ENCODE measurements at places on chromosomes 12 and 14. TPM values are rescaled to one million over a fixed set of nuclear protein-coding genes. Genes with fewer than 3 reads are reported as not detected.

DNA sequence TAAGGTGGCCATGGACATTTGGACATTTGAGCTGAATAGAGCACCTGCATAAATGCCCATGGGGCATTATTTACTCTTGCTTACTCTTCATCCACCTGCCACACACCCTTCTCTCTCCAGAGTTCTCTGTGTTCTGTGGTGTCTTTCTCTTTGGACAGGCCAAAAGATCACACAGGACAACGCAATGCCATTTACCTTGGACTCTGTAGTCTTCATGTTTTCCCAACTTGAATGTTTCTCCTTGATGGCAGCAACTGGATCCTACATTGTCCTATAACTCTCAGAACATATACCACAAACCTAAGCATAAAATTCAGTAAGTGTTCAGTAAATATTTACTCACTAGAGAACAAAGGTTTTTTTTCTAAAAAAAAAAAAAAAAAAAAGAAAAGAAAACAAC is 41.7 kb upstream of the PTHLH start:
- DNase-seq = no peak

DNA sequence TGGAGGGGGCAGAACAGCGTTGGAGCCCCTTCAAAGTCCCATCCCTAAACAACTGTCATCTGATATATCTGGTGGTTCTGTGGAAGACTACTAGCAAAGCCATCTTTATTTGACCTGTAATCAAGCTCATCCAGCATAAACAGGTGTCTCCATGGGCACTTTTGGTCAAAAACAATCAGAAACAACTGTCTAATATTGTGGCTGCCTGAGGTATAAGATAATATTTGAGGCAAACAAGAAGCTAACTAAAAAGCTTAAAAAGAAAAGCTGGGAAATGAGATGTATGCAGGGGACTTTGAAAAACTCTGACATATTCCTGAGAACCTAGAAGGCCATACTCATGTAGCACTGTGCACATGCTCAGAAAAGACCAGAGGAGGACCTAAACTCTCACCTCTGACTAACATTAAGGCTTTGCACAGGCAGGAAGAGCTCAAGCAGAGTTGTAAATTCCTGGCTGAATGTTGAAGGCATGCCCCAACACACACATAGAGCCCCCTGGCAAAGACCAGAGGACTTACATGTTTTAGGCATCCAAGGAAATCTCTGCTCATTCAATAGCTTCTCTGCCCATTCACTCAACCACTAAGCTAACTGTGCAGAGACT is 27.2 kb upstream of the AP4S1 start:
- no peak for DNase-seq

The ANO2 gene
- total RNA-seq = 12.7 TPM

- no peak for DNase-seq
These were observed 4.6 kb downstream of the AP1G2 start for GRCh38 chr14:23562822-23563472.

DNA sequence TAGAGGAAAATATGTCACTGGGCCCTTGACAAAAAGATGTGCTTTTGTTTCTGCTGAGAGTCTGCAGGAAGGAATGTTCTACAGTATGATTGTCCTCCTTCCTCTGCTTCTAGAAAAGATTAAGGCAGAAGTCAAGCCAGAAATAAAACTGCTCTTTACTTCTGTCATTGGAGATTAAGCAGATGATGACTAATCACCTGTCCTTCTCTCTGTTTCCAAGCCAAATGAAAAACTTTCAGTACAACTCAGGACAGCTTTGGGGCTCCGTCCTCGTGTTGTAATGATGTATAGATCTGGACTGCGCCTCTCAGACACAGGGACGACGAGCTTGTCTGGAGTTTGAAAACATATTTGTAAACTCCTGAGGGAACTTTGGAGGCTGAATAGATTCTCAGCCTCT is 159.3 kb downstream of the DYRK2 start:
- DNase-seq = no peak

GRCh38 chr12:843609-844008 is 91.2 kb downstream of the WNK1 start:
- no peak for DNase-seq

GRCh38 chr12:1252758-1253157 is 261.7 kb downstream of the ERC1 start:
- no peak for DNase-seq

GRCh38 chr14:97796511-97796910 is 999.3 kb downstream of the VRK1 start:
- no peak for DNase-seq

DNA sequence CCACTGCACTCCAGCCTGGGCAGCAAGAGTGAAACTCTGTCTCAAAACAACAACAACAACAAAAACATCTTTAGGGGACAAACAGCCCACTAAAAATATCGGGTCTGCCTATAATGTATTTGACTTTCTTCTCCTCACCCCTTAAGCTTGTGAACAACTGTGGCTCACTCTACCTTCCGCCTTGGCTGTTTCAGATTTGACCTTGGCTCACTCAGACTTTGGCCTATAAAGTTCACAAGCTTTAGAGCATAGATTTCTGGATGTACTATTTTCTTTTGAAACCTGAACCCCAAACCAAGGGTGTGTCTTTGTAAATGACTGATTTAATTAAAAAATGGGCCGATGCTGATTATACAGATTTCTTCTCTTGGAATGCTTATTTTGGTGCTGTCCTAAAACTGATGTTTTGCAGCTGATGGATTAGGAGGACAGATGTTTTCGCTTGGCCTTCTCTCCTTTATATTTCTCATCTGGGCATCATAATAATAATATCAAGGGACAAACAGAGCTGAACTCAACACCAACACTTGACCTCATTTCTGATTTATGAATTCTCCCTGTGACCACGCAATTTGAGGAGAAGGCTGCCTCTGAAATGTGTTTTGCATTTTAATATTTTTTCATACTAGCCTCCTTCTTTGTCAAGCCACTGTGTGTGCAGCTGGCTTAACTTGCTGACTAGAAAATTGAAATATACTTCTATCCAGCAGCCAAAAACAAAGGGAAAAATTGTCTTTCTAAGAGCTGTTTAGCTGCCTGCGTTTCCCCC is 40.2 kb upstream of the RASSF3 start:
- DNase-seq = no peak

GRCh38 chr12:9024512-9024911 is 35.2 kb downstream of the KLRG1 start:
- DNase-seq = no peak

- no peak for DNase-seq
These were observed 111.5 kb upstream of the TMPO start for GRCh38 chr12:98403936-98404335.

DNA sequence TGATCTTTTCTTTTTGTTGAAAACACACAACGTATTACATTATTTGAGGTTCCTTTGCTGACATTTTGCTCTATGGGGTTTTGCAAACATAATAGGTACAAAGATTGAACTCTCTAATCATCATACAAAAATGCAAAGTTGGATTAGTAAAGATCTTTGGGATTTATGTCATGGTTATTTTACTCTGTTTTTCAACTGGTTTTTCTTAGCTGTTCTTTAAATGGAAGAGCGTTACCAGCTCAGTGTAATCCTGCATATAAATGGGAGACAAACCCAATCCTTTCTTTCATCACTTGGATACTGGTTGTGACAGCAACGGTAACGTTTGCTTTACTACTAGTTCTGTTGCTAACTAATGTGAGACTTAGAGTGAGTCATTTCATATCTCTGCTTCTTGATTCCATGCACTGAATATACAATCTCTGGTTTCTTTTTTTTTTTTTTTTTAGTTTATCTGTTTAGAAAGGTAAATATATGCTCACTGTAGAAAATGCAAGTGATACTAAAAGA is 104.9 kb upstream of the NOVA1 start:
- DNase-seq = no peak

The CEP170B gene
- 19.0 TPM for total RNA-seq

DNA sequence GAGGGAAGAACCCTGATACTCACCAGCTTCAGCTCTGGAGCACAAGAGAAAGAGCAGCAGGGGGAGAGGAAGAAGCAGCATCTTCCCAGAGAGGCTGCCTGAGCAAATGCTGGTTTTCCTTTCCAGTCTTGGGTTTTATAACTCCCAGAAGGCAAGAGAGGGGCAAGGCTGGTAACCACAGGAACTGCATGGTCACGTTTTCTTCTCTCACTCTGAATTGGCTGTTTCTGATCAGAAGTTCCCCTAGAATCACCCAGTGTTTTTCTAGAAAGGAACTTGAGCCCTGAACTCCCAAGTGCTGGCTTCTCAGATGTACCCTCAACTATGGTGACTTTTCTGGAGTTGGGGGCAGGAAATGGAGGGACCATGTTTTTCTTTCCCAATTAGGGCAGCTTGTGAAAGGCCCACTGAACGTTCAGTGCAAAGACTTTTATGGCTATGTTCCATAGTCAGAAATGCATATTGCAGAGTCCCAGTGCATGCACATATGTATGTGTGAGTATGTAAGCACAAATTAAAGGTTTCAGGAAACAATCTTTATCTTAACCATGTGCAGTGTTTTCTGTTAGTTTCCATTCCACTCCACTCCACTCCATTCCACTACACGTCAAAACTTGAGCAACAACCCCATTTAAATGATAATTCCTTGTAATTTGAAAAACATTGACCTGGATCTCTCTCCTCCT is at the start of gene CMA1:
Gene CMA1 (minus strand): TSS at position 111 of the 686 bp plus-strand sequence. CDS start 30 bp downstream, at position 81.
- no peak for DNase-seq

DNA sequence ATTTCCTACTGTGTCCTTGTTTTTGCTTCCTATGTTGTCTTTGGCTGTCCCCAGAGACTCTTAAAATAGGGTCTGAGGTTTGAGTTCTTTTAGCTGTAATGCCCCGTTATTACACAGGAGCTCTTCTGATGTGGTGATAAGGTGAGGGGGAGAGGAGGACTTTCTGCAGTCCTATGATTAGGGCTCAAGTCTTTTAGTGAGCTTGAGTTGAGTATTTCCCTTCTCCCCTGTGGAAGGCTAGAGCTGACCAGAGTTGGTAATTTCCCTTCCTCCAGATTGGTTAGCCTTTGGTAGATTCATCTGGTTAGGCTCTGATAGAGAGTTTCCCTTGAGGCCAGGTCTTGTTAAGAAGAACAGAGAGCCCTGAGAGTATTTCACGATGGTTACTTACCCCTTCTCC is 4.3 kb upstream of the HIF1A start:
- no peak for DNase-seq

The NEK9 gene
- 43.7 TPM for total RNA-seq

GRCh38 chr14:66131111-66131510 is 355.1 kb upstream of the CCDC196 start:
- no peak for DNase-seq

DNA sequence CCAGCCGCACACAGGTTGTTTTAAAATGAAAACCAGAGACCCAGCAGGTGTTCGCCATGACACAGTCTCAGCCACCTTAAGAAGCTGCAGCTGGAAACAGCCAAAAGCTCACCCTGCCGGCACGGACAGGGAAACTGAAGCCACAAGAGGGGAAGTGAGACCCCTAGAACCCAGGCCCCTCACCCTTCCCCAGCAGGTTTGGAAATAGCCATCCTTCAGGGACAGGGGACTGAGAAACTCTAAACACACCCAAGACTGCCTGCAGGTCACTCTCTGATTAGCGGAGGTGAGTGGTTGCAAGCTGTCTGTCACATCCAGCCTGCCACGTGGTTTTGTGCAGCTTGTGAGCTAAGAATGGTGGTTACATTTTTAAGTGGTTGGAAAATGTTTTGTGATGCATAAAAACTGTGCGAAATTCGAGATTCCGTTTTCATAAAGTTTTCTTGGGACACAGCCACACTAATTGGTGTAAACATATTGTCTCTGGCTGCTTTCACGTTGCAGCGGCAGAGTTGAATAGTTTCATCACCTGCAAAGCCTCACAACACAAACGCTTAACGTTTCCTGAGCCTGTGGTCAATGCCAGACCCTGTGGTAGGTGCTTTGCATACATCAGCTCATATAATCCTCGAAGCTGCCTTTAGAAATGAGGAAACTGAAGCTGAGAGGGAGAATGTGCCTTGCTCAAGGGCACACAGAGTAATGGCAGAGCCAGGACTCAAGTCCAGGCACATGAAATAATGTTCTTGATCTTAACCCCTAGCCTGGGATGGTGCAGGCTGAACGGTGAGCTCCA is 1.7 kb upstream of the SELPLG start:
- DNase-seq = no peak

DNA sequence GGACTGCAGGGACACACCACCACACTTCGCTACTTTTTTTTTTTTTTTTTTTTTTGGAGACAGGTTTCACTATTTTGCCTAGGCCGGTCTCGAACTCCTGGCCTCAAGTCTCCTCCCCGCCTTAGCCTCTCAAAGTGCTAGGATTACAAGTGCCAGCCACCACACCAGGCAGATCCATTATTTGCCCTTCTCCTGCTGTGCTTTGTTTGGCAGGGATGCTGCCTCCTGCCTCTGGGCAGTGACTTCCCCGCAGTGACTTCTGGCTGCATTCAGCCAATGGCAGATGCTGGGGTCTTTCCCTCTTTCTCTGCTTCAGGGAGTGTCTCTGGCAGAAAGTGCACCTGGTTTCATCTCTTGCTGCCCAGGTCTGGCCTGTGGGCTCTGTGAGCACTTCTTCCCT is 6.7 kb upstream of the MORN3 start:
- no peak for DNase-seq

GRCh38 chr12:111181143-111181726 is 187.7 kb downstream of the PHETA1 start:
- no peak for DNase-seq

DNA sequence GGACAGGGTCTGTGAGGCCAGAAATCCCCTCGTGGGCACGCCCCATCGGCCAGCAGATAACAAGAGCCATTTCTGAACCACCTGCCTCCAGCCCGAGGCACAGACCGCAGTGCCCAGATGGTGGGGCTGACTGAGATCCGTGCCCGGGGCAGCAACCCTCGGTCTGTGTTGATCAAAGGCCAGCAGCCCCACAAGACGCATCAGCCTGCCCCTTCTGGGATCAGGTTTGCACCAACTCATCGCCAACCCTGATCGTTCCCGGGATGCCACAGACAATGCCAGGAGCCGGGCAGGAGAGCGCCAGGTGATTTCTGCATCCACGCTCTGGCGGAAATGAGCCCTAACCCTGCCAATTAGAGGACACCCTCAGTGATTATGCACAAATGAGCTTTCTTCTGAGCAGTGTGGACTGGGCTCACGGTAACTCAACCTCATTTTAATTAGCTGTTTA is 64.5 kb downstream of the TESC start:
- no peak for DNase-seq

- no peak for DNase-seq
These were observed 123.6 kb downstream of the VRK1 start for GRCh38 chr14:96920820-96921219.

- DNase-seq = no peak
These were observed 141.0 kb downstream of the ZFP36L1 start for GRCh38 chr14:68651652-68652432.

The RARG gene
- 7.4 TPM for total RNA-seq

DNA sequence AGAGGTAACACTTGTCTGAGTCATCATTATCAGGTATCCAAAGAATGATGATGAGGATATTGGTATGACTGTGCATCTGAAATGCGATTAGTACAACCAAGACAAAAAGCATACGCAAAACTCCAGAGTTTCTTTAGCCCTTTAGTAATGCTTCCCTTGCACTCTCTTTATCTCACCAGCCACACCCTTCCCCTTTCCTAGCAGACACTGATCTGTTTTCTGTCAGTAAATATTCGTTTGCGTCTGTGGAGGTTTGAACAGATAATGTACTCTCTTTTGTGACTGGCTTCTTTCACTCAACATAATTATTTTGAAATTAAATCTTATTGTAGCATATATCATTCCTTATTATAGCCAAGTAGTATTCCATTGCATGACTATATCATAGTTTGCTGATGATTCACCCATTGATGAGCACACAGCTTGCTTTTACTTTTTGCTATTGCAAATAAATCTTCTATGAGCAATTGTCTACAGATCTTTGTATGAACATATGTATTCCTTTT is 775.7 kb downstream of the SLC6A15 start:
- DNase-seq = no peak

The TSPAN8 gene
- total RNA-seq = 0.18 TPM

- no peak for DNase-seq
These were observed 29.7 kb upstream of the INSM2 start for GRCh38 chr14:35504260-35504659.

GRCh38 chr14:102485693-102486512 is 23.7 kb downstream of the ANKRD9 start:
- no peak for DNase-seq
